T follicular helper cell (primary cell): ENCODE measurements at places on chromosomes 2 and 18.

- DNase-seq, result no peak
These were observed 163.2 kb downstream of the INSIG2 start for GRCh38 chr2:118251427-118251826.

DNA sequence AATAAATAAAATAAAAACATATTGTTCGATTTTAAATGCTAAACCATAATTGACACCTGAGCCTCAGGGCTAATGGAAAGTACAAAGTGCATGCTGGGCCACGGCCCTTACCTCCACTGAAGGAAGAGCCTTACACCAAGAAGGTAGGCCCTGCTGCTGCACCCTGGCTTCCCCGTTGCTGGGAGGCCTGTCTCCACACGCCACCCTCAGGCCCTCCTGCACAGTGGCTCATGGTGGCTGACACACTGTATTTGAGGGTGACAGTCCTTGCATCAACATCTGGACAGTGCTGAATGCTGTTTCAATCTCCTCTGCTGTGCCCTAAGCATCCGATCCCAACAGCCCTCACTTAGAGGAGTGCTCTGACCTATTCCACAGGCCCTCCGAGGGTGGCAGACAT is 39.3 kb upstream of the EDAR start:
- DNase-seq, result no peak

- no peak for DNase-seq
These were observed 22.8 kb downstream of the GLI2 start for GRCh38 chr2:120758181-120759144.

- no peak for DNase-seq
These were observed 235.6 kb upstream of the CDH2 start for GRCh38 chr18:28412521-28412920.

GRCh38 chr2:150681120-150681804 is 193.8 kb upstream of the RND3 start:
- DNase-seq, result no peak

DNA sequence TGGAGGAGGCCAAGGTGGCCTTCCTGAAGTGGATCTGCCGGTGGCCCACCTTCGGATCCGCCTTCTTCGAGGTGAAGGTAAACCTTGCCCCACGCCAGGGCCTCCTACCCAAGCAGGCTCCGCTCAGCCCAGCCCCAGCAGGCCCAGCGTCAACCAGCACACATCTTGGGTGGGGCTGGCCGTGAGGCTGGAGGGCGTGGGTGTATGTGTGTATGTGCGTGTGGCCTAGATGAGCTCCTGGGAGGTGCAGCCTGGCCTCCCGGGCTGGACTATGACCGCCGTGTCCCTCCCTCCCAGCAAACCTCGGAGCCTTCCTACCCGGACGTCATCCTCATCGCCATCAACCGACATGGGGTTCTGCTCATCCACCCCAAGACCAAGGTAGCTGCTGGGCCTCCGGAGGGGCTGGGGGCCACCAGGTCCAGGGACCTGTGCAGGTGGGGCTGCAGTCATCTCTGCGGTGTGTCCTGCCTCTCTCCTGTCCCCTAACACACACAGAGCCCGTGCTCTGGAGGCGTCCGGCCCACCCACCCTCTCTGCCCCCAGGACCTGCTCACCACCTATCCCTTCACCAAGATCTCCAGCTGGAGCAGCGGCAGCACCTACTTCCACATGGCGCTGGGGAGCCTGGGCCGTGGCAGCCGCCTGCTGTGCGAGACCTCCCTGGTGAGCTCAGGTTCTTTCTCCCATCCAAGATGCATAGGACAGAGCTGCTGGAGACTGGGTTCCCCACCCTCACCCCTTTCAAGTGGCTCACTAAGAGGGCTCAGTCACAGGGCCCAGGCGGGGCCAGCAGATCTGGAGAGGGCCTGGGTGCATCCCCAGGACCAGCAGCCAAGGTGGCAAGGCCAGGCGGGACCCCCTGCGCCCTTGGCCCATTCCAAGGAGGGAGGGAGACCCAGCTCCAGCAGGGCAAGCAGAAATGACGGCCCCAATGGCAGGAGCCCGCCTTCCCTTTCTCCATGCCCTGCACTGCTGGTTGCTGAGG is 9.4 kb upstream of the GPR17 start:
- no peak for DNase-seq

DNA sequence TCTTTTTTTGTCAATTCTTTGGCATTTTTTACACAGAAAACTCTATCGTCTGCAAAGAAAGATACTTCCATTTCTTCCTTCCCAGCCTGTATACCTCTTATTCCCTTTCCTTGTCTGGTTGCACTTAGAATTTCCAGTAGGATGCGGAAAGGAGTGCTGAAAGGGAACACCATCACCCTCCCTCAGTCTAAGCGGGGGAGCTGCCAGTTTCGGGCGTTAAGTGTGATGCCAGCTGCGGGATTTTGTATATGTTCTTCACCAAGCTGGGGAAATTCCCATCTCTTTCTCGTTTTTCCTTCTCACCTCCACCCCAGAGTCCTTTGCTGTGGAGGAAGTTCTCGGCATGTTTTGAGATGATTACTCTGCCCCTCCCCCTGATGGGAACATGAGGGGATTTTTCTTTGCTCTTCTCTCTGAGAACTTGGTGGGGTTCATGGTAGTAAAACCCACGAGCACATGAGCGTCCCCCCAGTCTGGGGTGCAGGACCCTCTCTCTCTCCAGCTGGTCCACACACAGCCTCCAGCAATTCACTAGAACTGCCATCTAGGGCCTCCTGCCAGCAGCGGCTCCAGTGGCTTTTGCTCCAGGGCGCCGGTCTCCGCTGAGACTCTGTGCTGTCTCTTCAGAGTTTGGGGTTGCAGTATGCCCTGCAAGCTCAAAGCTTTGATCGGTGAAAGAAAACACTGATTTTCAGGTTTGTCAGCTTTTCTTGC is 15.5 kb downstream of the AQP12A start:
- no peak for DNase-seq
